ENCODE measurements at places on chromosomes 2 and 18.

DNA sequence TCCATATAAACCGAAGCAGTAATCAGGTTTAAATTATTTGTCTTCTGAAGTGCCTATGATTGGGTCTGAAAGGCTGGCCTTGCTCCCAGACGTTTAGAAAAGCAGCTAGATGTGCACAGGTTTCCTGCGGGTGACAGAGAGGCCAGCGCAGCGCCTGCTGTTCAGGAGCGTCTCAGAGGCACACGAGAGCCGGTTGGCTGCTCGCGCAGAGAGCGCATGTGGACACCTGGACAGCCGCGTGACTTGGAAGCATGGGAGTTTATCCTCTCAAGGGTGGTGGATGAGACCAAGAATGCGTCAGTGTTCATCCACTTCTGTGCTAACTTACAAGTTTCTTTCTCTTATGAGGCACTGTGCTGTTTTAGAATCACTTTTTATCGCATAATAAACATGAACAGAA is 303.7 kb downstream of the PTGR3 start:
- DNase-seq: no peak

DNA sequence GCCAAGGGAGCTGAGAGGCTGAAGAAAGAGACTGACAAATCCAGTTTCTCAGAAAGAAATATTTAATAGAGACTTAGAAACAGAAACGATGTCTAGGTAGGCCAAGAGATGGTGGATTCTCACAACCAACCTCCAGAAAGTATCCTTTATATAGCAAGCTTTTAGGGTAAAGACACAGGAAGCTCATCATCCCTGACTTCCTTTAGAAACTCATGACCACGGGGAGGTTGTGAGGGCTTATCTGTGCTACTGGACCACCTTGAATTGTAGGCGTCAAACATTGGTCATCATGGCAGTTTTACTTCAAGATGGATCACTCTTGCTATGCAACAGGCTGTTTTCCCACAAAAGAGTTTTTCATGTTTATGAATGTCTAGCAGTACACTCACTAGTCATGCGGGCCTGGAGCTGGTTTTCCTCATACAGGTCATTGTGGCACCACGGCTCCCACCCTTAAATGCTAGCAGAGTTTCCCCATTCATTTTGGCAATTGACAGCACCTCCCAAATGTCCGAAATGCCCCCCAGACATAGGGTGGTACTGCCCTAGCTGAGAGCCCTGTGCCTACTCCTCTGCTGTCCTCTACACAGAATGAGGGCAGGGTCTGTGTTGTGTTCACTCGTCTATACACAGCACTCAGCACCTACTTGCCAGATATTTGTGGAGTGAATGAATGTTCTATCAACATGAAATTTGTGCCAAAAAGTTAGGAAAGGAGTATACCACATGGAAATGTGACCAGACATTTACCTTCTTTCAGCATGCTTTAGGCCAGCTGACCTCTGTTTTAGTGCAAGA is 89.0 kb downstream of the TMEM247 start:
- DNase-seq: no peak

DNA sequence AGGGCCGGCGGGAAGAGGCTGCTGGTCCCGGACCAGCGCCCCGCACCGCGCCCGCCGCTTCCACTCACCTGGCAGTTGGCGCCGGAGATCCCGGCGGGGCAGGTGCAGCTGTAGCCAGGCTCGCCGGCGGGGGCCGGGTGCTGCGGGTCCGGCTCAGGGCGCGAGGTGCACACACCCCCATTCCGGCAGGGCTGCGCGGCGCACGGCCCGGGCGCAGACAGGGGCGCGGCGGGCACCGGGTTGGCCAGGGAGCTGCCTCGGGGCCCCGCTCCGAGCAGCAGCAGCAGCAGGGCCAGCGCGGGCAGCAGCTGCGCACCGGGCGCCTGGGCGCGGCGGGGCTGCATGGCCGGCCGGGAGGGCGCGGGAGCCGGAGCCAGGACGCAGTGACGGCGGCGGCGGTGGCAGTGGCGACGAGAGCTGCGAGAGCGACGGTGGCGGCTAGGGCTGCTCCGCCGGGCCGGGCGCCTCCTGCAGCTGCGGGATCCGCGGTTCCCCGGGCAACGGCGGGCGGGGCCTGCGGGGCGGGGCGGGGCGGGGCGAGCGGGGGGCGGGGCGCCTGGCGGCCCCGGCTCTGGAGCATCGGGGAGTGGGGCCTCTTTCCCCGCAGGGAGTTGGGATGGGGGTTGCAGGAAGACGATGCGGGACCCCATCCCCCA is at the start of gene DNER:
DNER (minus strand) TSS at position 476 of the 656 bp plus-strand sequence; CDS start at position 344, 132 bp downstream.
- peak; percentile 36 for DNase-seq

GRCh38 chr2:240463274-240463865 is 27.9 kb downstream of the GPC1 start:
- no peak for DNase-seq

- DNase-seq: no peak
Observed at GRCh38 chr18:72201032-72201431, 343.1 kb downstream of the CBLN2 start.
